Psoas muscle (tissue), 8 donors: ENCODE measurements at places on chromosomes 1 and 21. TPM values are rescaled to one million over a fixed set of nuclear protein-coding genes. Genes with fewer than 3 reads are reported as not detected.

Gene A3GALT2
- total RNA-seq, result not detected

Gene SEMA4A
- 1.2 TPM for total RNA-seq

Gene MSH4
- 0.88 TPM for total RNA-seq

Gene GUCA2B
- not detected for total RNA-seq

Gene MPC2
- total RNA-seq, result 192 TPM

Gene RRP15
- 42.1 TPM for total RNA-seq

Gene CLIC6
- total RNA-seq, result 10.1 TPM

Gene TSPAN2
- total RNA-seq, result 2.3 TPM

Gene TNFAIP8L2
- 0.58 TPM for total RNA-seq

Gene IL12RB2
- 2.0 TPM for total RNA-seq

Gene GCSAML
- 0.36 TPM for total RNA-seq

Gene UBL4B
- total RNA-seq, result not detected

Gene TMPRSS3
- total RNA-seq, result not detected

Gene KCNH1
- total RNA-seq, result 0.22 TPM

Gene SPRR5
- total RNA-seq, result not detected

Gene GORAB
- 2.3 TPM for total RNA-seq

Gene ELAVL4
- total RNA-seq, result not detected

Gene AKNAD1
- total RNA-seq, result 0.69 TPM

Gene FLG2
- not detected for total RNA-seq

Gene JAM2
- total RNA-seq, result 8.4 TPM

Gene CFHR3
- 0.11 TPM for total RNA-seq

Gene CD84
- total RNA-seq, result 0.75 TPM

Gene FABP3
- total RNA-seq, result 4,001 TPM

Gene LAPTM5
- total RNA-seq, result 14.4 TPM

Gene KLHDC8A
- total RNA-seq, result not detected
